ENCODE measurements at places on chromosomes 2 and 18.
A peak's percentile ranks its signal among the peaks of the same experiment; 100 is the strongest.

- DNase-seq: no peak
These were observed 83.2 kb upstream of the TNP1 start for GRCh38 chr2:216943109-216943508.

DNA sequence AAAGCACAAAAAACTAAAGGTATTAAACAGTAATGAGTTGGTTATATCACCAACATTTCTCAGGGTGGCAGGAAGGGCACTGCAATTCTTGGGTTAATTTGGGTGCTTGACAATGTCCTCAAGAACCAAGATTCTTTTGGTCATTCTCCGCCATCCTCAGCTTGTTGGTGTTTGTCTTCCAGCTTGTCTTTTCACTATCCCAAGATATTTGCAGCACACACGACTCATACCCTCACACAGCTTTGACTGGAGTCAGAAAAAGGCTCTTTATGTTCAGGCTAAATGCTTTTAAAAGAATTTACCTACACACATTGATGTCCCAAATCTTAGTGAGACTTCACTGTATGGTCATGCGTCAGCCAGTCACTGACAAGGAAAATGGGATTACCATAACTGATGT, 12.5 kb downstream of the GREB1L start:
- no peak for DNase-seq

DNA sequence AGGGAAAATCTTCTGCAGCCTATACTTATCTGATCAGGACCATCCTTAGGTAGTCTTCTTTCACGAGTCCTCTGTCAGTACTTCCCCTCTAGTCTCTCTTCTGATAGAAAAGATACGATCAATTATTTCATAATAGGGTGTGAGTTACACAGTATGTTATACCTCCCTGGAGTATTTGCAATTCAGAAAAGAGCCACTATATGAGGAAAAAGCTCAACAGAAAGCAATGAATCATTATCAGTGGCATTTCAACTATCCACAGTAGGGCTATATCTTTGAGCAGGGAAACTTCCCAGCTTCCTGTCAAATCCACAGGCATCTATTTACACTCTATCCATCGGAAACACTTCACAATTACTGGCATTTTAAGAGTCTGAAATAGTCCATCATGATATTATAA, 105.3 kb upstream of the ACVR2A start:
- DNase-seq: no peak

DNA sequence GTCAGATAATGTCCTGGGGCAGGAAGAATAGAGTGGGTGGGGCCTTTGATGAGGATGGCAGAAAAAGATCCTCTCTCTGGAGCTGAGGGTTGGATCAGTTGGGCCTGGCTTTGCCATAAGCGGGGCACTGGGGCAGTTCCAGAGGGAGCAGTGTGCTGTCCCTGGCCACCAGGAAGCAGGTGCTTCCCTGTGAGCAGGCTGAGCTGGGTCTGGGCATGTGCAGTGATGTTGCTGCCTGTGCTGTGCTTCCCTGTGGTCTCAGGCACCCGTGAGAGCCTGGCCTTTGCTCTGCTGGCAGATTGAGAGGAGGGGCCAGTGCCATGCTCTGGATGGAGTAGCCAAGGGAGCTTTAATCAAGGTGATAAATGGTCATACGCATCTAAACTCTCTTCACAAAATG, 14.6 kb upstream of the NPPC start:
- DNase-seq: no peak

- DNase-seq: no peak
These were observed 319.2 kb downstream of the GULP1 start for GRCh38 chr2:188610827-188611226.

- DNase-seq: no peak
These were observed 45.5 kb downstream of the YES1 start for GRCh38 chr18:766550-766860.

DNA sequence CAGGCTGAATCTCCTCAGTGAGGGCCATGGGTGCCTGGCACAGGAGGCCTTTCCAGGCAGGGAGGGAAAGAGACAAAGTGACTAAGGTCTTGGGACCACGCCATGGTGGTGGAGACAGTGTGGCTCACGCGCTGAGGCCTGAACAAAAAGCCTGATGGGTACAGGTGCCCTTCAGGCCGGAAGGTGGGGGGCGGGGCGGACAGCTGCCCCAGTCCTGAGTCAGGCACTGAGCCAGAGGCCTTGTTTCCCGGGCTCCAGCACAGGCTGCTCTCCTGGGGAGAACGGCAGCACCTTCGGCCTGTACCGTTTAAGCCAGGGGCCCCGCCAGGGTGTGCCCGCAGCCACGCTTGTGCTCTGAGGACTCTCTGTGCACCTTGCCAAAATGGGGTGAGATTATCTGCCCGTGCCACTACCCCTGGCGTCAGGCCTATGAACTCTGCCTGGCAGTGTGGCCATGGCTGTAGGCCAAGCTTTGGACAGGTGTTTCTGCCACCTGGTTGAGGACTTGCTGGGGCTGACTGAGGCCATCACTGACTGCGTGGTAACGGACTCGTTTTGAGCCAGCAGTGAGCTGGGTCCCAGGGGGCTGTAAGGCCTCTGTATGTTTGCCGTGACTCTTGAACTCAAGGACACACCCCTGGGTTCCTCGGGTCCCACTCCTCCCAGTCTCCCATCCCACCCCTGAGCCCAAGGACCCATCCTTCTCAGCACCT, 31.7 kb upstream of the DNMT3A start:
- DNase-seq: peak; percentile 65

DNA sequence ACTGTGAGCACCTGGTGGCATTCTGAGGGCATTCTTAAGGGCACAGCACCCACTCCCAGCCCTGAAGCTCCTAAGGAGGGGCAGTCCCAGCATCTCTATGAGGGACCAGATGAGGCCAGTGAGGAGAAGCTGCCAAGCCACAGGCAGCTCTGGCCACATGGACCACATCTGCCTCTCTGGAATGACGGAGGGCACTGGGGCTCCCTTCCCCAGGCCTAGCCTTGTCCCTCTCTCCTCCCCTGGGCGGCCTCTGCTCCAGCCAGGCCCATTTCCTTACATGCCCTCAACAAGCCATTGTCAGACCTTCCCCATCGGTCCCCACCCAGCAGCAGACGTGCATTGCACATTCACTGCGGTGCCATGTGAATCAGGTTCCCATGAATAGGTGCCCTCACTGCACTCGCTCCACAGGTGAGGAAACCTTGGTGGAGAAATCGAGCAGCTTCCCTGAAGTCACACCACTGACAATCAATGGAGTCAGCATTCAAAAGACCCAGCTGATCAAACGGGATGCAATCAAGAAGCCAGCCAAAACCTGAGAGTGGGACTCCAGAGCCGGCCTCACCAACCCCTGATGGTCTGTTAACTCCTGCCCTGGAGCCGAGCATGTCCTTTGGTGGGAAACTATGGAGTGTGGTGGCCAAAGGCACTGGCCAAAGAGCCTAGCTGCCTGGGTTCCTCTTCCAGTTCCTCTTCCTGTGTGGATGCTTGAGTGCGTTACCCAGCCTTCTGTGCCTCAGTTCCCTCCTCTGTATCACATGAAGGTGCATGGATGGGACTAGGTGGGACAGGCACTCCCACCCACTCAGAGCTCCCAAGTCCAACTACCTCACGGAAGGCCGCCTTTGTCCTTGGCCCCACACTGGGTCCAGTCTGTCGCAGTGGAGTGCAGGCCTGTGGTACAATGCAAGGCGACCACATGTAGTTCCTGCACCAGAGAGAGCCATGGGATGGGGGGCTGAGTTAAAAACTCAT, 147.3 kb downstream of the ZFP36L2 start:
- no peak for DNase-seq

GRCh38 chr2:122239440-122239839, 484.0 kb downstream of the TSN start:
- DNase-seq: no peak

GRCh38 chr2:227325839-227326195, 766 bp downstream of the MFF start:
- peak; percentile 37 for DNase-seq

DNA sequence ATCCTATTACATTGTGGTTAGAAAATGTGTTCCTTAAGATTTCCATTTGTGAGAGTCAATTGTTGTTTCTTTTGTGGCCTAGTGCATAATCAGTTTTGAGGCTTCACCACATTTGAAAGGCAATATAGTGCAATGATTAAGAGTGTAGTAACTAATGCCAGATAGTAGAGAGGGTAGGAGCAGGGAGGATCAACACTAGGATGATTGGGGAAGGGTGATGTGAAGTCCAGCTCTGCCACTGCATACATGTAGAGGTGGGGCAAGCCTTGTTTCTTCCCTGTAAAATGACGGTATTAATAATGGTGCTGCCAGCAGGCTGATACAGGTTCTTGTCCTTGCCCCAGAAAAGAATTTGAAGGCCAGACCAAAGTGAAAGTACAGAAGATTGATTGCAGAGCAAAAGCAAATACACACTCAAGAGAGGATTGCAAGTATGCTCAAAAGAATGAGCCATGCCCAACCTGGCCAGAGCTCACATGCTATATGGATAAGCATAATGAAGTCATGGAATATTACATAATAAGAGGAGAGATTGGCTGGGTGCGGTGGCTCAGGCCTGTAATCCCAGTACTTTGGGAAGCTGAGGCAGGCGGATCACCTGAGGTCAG, 8.0 kb downstream of the SP100 start:
- no peak for DNase-seq

DNA sequence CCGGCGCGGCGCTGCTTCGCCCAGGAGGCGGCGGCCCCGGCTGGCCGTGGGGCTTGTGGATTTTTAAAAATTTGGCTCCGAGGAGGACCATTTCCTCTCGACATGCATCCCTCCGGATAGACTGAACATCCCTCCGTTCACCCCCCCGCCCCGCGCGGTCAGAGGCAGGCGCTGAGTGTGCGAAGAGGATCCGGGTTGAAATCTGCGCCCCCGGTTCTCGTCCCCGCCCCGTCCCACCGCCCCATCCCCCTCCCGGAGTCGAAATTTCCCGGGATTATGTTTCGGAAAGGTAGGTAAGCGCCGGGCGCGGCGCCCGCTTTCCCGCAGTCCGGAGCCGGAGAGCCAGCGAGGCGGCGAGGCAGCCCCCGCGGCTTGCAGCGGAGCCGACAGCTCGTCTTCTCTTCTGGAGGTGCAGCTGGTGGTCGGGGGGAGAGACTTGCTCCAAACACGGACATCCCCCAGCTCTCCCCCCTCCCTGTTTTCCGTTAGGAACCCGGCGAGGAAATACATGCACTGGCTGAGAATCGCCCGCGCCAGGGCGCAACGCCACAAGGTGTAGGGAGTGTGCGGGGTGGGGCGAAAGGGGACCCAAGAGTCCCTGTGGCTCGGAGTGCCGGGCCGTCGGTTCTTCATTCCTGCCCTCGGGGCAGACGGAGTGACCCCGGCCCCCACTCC, at the start of gene PRKCE:
PRKCE (plus strand) TSS at position 261 of the 675 bp plus-strand sequence.
- peak; percentile 62 for DNase-seq

GRCh38 chr2:166256896-166257295, 118.8 kb downstream of the SCN9A start:
- no peak for DNase-seq

DNA sequence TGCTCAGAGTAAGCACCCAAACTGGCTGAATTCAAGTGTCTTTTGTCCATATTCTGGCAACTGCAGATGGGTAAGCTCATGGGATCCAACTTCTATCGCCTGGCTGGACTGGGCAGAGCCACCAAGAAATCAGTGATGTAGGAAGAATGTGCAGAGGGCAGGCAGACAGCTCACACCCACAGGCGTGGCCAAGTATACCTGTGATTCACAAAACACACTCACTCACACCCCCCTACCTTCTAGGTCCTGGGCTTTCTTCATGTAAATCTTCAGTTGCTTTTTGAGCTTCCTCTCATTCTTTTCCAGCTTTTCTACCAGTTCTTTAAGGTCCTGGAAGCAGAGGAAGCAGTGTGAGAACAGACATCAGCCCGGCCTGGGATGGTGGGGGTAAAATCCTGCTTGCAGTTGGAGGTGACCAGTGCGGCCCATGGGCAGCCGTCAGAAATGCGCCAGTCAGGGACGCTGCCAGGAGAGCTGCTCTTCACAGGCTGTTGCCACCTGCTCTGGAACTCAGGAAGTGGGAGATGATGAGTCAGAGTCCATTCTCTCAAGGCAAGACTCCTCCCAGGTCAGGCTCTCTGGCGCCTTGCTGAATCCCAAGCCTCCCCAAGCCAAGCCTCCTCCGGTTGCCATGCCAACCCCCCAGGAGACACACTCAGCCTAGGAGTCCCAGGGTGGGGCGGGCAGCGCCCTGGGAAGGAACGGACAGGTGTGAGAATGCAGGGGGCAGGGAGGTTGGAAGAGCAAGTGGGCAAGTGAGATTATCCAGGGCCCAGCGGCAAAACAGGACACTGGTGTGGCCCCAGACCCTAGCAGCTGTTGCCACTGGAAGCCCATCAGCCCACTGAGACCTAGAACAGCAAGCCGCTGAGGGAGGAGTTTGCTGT, 36.2 kb upstream of the ACAA2 start:
- peak; percentile 95 for DNase-seq

GRCh38 chr2:191786694-191787093, 60.2 kb downstream of the CAVIN2 start:
- no peak for DNase-seq

DNA sequence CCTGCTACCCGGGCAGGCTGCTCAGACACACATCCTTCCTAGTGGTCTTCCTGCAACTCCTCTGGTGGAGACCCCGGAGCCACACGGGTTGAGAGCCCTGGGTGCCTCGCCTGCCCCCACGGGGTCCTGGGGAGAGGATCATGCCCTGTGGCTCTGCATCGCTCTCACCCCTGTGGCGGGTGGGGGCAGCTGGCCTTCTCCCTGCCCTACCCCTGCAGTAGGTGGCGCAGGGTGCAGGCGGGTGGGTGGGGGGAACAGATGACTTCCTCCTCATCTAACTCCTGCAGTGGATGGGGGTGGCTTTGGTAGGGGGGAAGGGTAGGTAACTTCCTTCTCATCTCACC, 38.5 kb downstream of the TSHZ1 start:
- DNase-seq: no peak

DNA sequence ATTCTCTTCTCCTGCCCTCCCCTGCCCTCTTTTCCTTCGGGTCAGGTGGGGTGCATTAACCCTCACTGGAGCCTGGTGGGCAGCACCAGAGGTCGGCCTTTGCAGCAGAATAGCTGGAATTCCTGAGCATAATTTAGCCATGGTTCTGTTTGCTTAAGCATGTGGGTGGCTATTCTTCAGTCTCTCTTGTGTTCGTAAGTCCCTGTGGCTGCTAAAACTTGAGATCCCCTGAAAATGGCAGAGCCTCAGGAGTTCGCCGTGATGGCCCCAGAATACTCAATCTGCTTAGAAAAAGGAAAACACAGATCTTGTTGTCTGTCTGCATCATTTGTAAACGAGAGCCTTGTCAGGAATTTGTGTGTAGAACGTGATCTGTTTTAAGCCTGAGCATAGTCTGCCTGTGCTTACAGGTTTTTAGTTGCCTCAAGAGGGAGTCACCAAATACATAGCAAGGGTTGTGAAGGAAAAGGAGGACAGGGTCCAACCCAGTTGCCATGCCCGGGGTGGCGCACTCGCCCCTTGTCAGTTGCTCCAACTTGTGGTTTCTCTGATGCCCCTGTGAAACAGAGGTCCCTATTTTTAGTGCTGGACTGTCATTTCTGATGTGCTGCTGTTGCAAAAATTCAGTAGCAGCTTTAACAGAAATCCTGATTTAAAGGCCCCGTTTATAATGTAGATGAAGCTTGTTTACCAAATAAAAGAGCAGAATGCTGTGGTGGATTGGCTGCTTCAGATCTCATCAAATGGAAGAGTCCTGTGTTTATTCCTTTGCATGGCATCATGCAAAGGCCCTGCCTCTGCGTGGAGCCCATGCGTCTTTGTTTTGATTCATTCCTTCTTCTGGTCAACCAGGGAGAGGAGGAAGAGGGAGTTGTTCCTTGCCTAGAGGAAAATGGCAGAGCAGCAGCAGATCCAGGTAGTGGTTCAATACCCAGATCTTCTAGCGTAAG, 74.8 kb downstream of the WDSUB1 start:
- DNase-seq: no peak

GRCh38 chr2:3223080-3223923, 154.3 kb downstream of the EIPR1 start:
- no peak for DNase-seq

- DNase-seq: peak; percentile 50
These were observed 219.3 kb upstream of the APCDD1 start for GRCh38 chr18:10234912-10235660.
